ENCODE measurements at places on chromosomes 7 and 10. TPM values are rescaled to one million over a fixed set of nuclear protein-coding genes. Genes with fewer than 3 reads are reported as not detected.

The AOAH gene
- 0.51 TPM for total RNA-seq

The KCNIP2 gene
- 0.13 TPM for total RNA-seq

The IFIT1 gene
- total RNA-seq = 1.0 TPM

DNA sequence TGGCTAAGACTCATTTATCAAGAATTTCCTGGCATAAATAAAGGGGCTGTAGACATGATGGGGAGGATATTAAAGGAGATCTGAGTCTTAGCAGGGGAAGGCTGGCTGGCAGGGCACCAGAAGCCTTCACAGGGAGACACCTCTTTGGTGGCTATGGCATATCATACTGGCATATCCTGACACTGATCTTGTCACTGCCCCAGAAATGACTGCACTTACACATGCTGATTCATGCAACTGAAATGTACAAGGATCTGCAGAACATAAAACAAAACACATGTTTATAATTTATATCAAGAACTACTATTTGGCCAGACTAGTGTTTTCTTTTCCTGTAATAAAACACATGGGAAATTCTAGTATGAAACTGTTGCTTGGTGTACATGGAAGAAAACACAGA lies 5.5 kb upstream of the LIPN start:
- DNase-seq = peak; percentile 34

DNA sequence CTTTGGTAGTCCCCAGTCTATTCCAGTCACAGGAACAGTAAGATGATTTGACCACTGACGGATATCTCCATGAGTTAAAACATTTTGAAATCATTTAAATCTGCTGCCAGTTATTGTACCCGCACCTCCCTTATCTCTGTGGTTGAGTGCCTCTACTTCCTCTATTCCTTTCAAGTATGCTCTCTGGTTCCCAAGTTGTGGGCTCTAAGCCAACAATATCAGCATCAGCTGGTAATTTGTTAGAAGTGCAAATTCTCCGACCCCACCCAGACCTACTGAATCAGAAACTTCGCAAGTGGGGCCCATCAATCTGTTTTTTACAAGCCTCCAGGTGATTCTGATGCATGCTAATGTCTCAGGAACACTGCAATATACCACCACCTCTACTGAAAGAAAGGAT lies 235.5 kb downstream of the CCSER2 start:
- no peak for DNase-seq

DNA sequence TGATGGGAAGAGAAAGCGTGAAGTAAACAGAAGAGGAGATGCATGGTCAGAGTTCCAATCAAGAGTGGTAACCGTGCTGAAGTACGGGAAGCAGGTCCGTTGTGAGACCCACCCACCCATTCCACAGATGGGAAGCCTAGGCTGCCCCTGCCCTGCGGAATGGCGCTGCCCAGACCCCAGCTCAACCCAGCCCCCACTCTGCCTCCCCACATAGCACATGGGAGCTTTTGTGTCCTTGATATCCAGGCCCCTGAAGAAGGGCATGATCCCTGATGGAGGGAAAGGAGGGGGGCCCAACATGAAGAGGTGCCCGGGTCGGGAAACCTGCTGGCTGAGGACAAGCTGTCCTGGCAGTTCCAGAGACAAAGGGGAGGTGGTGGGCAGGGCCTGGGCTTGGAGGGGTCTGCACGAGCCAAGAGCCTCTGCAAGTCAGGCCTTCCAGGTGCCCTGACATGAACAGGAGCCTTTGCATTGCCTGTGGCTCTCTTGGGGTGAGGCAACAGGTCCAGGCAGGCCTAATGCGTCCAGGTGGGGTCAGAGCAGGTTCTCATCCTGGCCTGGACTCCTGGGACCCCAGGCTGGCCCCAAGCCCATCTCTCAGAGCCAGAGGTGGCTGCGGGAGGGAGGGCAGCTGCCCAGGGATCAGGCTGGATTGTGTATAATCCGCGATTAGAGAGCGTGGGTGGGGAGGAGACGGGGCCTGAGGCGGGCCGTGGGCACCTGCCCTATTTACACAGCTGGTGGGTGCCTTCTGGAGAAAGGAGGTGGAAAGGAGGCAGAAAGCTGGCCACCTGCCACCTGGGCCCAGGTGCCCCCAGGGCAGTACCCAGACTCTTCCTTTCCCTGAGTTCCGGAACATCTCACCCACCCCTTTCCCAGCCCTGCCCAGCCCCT lies 23.5 kb downstream of the YKT6 start:
- no peak for DNase-seq

GRCh38 chr7:109462171-109462570 lies 892.5 kb downstream of the DNAJB9 start:
- DNase-seq = no peak
